ENCODE measurements at places on chromosomes 2 and 18.

- no peak for DNase-seq
Measured at GRCh38 chr2:8268172-8268783, 413.6 kb upstream of the ID2 start.

- no peak for DNase-seq
Measured at GRCh38 chr2:196591004-196591403, 48.5 kb upstream of the CCDC150 start.

- no peak for DNase-seq
Measured at GRCh38 chr2:106129150-106129549, 65.0 kb downstream of the UXS1 start.

- DNase-seq, result no peak
Measured at GRCh38 chr18:54173980-54174630, 50.4 kb downstream of the MBD2 start.

DNA sequence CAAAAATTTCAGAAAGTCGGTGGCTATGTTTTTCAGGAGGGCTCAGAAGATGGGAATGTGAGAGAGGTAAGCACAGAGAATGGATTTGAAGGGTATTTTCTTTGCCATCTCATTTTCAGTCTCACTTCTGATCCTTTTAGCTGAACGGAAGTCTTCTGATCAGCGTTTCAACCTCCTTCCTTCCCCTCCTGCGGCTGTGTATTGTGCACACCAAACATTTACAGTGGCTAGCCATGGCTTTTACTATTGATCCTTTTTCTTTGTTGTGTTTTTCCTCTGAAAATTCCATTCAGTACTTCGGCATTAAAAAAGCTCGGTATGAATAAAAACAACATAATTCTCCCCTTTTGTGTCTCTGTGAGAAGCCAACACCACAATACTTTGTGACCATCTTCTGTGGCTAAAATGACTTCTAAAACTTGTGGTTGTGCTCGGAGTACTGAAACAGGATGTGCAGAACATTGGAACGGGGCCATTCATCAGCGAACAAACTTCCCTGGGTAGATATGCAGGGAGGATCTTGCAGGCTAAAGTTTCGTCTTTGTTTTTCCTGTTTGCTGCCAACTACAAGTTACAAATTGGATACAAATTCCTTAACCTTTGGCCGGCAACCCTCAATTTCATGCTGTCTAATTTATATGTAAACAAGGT is 260.8 kb upstream of the FAM98A start:
- no peak for DNase-seq

DNA sequence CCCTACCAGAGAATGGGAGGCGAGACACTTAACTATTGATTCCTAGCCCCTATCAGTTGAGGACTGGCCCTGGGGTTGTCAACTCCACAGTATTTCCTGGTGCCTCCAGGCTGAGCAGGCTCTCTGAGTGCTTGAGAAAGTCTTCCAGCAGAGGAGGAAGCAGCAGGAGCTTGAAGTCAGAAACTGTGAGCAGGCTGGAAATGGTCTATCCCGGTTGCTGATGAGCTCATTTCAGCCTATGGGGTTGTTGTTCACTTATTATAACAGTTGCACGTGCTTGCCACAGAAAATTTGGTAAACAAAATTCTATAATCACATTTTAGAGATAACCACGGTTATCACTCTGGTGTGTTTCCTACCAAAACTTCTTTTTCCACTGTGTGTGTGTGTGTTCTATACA is 254.7 kb upstream of the THUMPD2 start:
- DNase-seq, result no peak

GRCh38 chr2:225282858-225283710 is 116.4 kb upstream of the NYAP2 start:
- no peak for DNase-seq

DNA sequence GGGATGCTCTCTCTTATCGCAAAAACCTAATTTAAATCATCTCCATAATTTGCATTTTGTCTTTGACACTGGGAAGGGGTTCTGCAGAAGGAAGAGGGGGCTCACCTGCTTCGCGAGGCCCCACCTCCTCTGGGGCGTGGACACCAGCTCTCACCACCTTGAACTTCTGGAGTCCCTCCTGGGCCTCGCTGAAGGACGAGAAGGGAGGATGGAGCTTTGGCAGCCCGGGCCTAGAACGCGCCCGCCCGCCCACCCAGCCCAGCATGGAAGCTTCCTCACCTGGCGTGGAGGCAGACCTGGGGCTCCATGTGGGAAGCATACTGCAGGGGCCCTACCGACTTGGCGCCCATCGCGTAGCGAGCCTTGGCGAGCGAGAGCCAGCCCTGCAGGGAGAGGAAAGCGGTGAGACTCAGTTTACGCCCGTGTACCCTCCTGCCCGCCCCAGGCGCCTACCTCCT is 1.1 kb upstream of the IMP4 start:
- DNase-seq, result no peak

DNA sequence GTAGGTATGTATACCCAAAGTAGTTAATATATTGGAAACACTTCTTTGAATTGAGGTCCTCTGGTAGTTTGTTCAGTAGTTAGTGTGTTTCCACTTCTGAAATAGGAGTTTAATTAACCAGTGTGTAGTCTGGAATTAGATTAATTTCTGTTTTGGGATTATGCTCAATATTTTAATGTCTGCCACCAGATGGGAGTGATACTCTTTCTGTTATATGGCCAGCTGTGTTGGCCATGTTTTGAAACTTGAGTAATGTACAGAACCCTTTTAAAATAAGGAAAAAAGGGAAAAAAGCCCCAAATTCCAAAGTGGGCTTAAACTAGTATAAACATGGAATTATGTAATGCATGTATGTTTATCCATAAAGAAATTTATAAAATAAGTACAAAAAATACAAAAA is 147.7 kb downstream of the CTNNA2 start:
- DNase-seq, result no peak

DNA sequence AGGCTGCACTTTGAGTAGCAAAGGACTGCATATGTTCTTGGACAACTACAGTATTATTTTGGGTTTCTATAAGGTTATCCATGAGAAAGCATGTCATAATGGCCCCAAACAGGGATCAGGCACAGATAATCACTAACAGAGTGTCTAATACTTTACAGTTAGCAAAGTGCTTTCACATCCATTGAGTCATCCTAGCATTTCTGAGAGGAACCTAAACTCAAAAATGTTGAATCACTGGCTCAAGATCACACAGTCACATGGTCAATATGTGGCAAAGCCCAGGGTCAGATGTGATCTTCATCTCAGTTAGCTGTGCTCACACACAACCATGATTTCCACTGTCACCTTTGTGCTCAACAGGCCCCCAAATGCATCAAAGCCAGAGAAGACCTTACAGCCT is 156.1 kb upstream of the VRK2 start:
- DNase-seq, result no peak

- no peak for DNase-seq
Measured at GRCh38 chr2:168997118-168997521, 34.0 kb downstream of the ABCB11 start.

DNA sequence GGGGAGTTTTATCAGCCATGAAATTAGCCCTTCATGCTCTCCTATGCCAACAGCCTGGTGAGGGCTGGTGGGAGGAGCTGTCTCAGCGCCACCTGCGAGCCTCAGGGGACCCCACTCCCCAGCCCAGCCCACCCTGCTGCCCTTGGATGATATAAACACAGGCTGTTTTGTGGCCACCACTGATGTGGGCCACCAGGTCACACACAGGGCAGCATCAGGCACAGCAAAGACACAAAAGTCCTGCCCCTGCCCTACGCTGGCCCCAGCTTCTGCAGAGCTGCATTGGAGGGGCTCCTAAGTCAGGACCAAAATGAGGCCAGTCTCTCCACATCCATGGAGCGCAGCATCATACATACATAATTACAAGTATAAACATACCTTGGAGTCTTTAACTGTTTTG is 110.6 kb upstream of the TEX51 start:
- DNase-seq, result no peak

DNA sequence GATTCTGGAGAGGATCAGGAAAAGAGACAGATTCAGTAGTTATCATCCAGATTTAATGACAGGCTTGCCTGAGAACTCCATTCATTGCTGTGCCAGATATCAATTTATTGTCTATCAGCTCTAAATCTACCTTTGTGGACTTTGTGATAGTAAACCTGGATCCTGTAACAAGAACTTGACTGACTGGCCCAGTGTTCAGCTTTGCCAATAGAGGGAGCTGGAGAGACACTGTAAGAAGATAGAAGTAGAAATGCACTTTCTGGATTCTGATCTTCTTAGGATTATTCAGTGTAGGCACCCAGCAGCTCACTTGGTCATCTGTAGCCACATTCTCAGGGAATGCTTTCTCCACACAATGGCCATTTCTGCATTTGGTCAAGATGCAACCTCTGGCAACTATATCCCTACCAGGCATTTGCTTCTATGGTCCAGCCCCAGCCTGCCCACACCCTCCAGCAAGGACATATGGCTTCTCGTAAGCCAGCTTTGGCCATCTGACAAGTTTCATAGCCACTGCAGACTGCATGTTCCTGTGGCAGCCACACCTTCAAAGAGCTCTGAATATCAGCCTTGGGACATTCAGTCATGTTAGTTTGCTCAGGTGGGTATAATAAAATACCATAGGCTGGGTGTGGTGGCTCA is 6.1 kb upstream of the SERPINB8 start:
- DNase-seq, result no peak

All from activated CD8-positive, alpha-beta memory T cell treated with anti-CD3 and anti-CD28 coated beads for 1 hour (primary cell).